Central memory CD8-positive, alpha-beta T cell (primary cell): ENCODE measurements at places on chromosomes 7 and 10.

GRCh38 chr10:76244061-76244686 is 812.8 kb downstream of the LRMDA start:
- DNase-seq: no peak

DNA sequence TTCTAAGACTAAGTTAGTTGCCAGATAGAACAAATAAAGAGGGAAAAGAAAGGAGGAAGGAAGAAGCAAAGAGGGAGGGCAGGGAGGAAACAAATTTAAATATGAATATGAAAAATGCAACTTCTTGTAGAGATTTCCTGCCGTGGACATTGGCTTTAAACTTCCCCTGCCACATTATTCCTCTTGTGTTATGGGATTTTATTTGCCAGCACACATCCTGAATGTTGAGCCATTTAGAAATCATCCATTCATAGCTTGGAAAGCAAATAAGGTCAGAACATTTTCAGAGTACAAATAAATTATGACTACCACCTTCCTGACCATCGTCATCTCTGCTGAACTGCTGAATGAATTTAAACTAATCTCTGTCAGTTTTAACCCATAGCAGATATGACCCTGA is 911.9 kb upstream of the LRRN3 start:
- DNase-seq: no peak

DNA sequence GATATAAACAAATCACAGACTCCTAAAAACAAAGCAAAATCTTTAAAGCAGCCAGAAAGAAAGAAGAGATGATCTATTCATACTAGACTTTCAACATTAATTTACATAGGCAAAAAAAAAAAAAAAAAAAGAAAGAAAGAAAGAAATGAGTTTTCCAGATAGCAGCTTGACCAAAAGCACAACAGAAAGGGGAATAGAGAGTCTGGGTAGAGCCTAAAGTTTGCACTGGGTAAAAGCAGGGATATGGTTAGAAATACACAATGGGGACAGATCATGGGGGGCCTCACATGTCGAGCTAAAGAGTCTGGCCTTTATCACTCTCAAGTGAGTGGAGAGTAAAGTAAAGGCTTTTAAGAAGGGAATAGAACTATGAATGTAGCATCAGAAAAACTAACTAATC is 169.8 kb downstream of the SGMS1 start:
- DNase-seq: no peak

GRCh38 chr7:35021445-35021844 is 15.8 kb downstream of the DPY19L1 start:
- DNase-seq: no peak

DNA sequence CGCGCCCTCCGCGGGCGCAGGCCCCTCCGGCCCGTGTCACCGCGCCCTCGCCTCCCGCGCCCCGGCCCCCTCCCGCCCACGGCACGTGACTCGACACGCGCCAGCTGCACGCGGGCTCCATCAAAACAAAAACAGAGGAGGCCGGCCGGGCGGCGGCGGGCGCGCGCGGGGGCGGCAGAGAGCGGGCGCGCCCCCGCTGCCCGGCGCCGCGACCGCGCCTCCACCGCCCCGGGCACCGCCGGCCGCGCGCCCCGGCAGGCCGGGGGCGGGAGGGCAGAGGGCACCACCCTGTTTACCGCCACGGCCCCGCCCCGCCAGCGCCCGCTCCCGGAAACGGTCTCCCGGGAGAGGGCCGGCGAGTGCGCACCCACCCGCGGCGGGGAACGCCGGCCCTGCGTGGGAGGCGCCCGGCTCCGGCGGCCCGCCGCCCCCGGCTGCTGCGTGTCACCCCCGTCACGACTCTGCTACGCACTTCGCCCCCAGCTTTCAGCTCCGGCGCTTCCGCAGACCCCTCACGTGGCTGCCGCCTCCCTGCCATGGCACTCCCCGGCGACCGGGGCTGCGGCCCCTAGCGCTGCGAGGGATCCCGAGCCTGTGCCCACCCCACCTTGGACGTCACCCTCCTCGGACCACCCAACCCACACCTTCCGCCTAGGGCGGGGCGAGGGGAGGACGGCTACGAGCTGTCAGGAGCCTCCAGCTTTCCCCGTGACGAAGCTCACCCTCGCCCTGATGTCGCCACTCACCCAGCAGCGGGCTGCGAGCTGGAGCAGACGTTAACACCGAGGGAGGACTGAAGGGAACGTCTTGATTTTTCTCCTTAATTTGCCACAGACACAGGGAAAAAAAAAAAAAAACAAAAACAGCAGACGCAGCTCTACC is 221.6 kb upstream of the MKLN1 start:
- peak; percentile 85 for DNase-seq

GRCh38 chr7:78777829-78778228 is 675.6 kb downstream of the MAGI2 start:
- DNase-seq: no peak

DNA sequence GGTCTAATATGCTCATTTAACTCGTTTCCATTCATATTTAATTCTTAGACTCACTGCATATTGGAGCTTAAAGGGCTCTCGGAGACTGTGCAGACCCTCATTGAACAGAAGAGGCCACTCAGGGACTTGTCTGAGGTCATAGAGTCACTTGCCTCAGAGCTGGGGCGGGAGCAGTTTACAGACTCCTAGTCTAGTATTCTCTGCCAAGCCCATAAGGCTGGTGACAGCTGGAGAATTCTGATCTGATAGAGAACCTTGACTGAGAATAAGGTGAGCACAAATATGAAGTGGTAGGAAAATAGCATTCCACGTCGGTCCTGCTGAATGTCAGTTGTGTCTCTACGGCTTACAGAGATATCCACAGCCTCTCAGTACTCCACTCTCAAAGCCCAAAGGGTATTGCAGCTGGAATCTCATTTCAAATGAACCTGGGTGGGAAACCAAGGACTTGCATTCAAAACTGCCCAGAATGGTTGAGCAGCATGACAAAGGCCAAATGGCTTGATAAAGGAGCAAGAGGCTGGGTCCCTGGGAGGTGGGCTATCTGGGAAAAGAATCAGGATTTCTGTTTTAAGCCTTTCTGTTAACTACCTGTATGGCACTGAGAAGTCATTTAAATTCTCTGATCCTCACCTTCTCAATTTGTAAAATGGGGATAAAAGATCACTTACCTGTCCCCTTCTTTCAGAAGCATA is 283.2 kb downstream of the SORCS3 start:
- DNase-seq: no peak

- DNase-seq: no peak
Measured at GRCh38 chr7:30351724-30352123, 67.3 kb downstream of the ZNRF2 start.
